Stimulated activated CD4-positive, alpha-beta T cell treated with anti-CD3 and anti-CD28 coated beads, Interleukin-15, amount 100 ng/mL, for 1 hour (primary cell): ENCODE measurements at places on chromosomes 1 and 21.
A peak's percentile ranks its signal among the peaks of the same experiment; 100 is the strongest.

- DNase-seq: no peak
Measured at GRCh38 chr21:41976611-41977010, 22.8 kb upstream of the C2CD2 start.

GRCh38 chr1:34786521-34787325 lies 5.7 kb downstream of the GJB3 start:
- peak; percentile 24 for DNase-seq

DNA sequence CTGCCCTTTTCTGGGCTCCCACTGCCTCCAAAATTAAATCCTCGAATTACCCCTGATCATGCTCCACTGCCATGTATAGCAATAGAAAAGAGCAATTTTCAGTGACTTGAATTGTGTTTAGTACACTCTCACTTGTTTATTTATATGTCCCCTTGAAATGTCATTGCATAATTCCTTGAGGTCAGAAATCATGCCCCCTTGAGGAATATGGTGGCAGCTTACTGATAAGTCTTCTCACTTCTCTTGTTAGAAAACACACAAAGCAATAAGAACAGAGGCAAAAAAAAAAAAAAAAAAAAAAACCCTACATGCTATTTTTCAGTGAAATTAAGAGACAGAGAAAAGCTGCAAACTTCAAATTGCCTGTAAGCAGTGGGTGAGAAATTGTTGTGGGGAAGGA lies 37.5 kb downstream of the GPR88 start:
- DNase-seq: no peak

- DNase-seq: no peak
Measured at GRCh38 chr1:7617826-7618225, 153.3 kb upstream of the VAMP3 start.

DNA sequence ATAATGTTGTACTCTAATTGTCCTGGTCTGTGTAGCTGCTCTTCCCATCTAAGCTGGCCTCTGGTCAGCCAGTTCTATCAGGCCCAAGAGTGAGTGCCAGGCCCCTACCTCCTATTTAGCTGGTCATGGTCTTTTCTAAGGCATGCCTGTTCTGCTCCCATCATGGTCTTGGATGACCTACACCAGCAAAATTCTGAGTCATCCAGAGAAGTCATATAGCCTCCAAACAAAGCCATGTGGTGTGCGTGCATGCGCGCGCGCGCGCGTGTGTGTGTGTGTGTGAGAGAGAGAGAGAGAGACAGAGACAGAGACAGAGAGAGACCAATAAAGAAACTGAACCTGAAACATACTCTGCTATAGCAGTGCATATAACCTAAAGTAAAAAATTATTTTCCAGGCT lies 254.4 kb downstream of the BRINP2 start:
- DNase-seq: no peak

GRCh38 chr1:24725209-24725651 lies 20.0 kb upstream of the CLIC4 start:
- DNase-seq: no peak

DNA sequence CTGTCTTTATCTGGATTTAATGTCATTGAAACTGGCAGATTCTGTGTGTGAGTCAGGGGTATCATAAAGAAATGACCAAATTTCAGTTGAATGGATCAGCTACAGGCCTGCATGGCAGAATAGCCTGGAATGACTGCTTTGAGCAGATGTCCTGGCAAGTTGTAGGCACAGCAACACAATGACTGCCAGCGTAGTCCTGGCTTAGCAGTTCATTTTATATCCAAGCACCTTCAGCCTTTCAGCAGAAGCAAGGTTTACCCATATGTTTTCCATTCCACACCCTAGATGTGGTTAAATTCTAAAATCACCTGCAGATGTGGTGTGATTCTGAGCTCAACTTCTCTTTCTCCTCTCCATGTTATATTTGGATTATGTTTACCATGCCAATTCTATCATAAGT lies 22.3 kb upstream of the PTGFR start:
- no peak for DNase-seq

- DNase-seq: no peak
Measured at GRCh38 chr1:92820024-92820423, 11.8 kb upstream of the RPL5 start.

GRCh38 chr1:18324246-18324645 lies 156.5 kb upstream of the KLHDC7A start:
- no peak for DNase-seq

GRCh38 chr1:116104667-116105066 lies 6.5 kb upstream of the MAB21L3 start:
- no peak for DNase-seq

GRCh38 chr1:116763787-116764465 lies 9.7 kb downstream of the CD2 start:
- DNase-seq: no peak

GRCh38 chr1:213135572-213135971 lies 84.5 kb downstream of the RPS6KC1 start:
- DNase-seq: no peak

- DNase-seq: no peak
Measured at GRCh38 chr1:76635784-76636183, 231.5 kb upstream of the ST6GALNAC5 start.

DNA sequence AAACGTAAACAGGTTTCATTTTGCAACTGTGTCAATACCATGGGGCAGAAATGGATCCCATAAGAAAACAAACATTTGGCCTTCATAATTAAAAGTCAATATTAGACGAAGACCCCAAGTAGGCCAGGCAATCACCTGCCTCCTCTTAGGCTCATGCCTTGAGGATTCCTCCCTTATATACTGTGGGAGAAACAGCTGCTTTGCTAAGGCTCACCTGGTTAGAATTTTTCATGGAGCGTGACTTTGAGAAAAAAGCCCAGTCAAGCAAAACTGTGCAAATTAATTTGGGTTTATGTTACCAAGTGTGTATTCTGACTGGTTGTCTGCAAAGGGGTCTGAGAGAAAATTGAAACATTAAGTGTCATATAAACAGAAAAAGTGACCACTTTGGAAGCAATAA lies 605.3 kb upstream of the USP24 start:
- DNase-seq: no peak

GRCh38 chr21:43717967-43718871 lies 710 bp upstream of the PDXK start:
- DNase-seq: no peak

DNA sequence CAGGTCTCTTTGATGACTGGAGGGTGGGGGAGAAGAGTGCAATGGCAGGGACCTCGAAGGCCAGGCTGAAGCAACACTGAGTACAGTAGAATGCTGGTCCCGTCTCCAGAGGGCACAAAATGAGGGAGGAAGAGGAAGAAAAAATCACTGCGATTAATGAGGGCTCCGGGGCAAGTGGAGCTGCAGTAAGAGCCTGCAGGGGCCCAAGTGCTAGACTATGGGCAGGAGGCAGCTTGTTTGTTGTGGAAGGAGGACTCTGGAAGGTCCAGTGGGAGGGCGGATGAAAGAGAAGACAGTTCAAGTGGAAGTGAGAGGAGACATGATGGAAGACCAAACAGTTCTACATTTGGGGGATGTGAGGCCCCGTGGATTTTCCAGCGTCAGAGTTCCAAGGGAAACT lies 17.4 kb downstream of the TMCC2 start:
- no peak for DNase-seq

DNA sequence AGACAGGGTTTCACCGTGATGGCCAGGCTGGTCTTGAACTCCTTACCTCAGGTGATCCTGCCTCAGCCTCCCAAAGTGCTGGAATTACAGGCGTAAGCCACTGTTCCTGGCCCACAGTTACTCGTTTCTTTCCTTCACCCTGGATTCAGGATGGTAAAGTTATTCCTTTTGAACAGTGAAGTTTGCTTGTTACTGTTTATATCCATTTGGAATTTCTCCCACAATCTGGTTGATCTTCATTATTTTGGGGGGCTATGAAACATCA lies 43.0 kb downstream of the WDR4 start:
- DNase-seq: no peak

- DNase-seq: no peak
Measured at GRCh38 chr21:33566514-33566913, 22.0 kb downstream of the DONSON start.

- DNase-seq: no peak
Measured at GRCh38 chr21:14829685-14830084, 235.1 kb downstream of the NRIP1 start.

DNA sequence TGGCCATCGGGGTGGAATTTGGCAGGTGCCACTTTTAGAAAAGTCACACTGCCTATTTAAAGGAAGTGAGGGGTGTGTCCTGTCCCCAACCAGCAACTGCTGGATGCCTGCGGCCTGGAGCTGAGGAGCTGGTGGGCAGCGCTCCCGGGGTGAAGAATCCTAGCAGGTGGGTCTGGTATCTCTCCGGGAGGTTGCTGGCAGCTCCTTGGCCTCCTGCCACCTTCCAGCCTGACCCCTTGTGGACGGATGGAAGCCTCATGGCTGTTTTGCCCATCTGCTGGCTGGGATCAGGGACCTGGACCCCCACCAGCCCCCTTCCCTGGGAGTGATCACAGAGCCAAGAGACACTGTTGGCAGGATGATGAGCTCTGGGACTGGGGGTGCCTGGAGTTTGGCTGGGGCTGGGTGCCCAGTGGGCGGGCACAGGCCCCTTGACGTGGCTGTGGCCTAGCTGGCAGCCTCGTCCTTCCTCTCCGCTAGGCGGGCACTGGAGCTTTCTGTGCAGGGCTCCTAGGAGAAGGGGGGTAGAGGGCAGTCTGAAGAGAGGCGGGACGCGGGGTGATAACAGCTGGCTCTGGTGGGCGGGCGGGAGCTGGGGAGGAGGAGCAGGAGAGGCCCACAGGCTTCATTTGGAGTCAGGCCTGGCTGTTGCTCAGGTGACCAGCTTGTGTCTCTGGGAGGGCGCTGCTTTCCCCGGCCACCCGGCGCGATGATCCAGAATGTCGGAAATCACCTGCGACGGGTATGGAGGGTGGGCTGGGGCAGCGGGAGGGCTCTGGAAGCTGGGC lies at the start of gene ACOT11:
Gene ACOT11, plus strand, starts transcription at position 628 of the 788 bp plus-strand sequence. Its CDS starts 82 bp downstream, at position 710.
- no peak for DNase-seq

DNA sequence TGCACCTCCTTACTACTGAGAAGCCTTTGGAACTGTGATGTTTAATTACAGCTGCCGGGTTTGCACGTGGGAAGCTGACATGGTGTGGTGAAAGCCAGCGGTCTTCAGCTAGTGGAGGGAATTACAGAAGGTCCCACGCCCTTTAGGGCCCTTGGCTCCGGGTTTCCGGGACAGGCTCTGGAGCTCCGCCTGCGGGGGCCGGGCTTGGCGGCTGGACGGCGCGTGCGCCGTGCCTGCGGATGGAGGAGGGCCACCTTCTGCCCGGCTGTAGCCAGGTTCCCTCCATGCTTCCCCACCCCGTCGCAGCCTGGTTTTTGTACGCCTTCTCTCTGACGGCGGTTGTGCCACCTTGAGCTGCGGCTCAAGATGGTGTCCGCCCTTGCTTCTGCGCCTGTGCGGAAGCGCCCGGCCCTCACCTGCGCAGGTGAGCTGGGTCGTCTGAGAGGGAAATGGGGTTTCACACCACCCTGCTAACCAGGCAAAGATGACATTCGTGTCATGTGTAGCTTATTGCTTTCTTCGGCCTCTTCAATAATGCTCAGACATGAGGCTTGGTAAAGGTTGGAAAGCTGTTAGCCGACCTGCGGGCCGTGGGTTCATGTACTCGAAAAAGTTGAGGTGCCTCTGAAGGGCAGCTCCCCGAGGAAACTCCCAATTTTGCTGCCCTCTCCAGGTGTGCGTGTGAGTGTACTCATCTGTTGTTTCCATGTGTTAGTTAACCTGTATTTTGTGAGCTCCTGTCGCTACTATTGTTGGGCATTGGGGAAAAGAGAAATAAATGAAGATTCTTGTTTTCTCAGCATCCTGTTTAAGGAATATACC lies 36.6 kb upstream of the OPRD1 start:
- peak; percentile 27 for DNase-seq

DNA sequence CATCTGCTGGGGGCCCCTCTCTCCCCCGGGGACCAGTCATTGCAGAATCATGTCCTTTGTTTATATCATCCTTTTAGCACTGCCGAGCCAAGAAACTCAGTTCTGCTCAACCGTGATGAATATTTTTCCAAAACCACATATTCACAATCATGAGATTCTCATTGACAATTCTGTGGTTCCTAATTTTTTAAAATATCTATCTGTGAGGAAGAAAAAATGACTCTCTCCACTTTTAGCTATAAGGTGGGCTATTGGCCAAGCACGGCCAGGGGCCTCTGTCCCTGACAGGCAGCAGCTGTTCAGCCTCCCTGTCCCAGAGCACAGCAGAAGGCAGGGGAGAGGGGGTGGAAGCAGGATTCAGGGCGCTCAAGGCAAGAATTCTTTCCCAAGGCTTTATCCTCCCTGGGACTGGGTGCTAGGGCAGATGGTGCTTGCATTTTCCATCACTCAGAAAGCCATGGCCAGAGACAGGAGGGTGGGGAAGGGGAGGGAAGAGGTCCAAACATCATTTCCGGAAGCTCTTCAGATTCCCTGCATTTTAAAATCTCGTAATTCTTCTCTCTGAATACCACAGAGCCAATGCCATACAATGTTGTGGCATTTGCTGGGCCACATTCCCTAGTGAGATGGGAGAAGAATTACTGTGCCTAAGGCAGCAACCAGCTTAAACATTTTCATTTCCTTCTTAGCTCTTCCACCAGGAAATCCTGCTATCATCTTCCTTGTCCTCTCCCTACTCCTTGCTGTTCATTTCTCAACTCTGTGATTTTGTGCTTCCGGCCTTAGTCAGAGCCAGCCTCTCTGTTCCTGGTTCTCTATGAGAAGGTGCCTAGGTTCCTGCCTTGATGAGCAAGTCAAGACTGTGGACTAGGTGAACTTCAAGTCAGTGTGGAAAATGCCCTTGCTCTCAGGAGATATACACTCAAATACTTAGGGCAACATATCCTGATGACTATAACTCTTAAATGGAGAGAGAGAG lies 60.3 kb downstream of the KCNJ6 start:
- DNase-seq: no peak

GRCh38 chr1:7015022-7015421 lies 229.8 kb downstream of the CAMTA1 start:
- DNase-seq: no peak

GRCh38 chr1:7409278-7409677 lies 361.8 kb upstream of the VAMP3 start:
- no peak for DNase-seq

DNA sequence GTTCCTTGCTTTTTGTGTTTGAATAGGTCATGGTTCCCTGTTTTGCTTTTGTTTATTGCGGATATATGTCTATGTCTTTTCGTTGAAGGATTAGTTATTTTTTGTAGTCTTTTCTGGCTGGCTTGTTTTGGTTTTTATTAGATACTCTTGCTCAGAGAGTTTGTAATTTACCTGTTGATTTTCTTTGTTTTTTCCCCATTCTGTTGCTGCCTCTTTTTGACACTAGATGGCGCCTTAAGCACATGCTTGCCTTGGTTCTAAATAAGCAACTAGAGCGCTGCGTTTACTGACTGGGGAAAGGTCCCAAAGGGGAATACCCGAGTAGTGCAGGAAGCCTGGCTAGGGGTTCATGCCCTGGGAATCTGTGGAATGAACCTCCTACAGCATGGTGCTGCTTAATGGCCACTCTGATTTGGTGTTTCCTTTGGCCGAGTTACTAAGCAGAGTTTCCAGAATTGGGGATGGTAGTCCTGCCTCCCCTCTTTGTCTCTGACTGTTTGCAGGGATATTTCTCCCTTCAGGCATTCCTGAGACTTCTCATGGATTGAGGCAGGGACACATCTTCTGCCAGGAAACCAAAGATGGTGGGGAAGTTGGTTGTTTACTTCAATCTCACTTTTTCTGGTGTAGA lies 143.2 kb downstream of the PTPRU start:
- no peak for DNase-seq

GRCh38 chr1:37602750-37603694 lies 7.3 kb upstream of the GNL2 start:
- no peak for DNase-seq

- DNase-seq: no peak
Measured at GRCh38 chr1:63557365-63557987, 34.2 kb downstream of the EFCAB7 start.
